ENCODE measurements at places on chromosomes 11 and 22. TPM values are rescaled to one million over a fixed set of nuclear protein-coding genes. Genes with fewer than 3 reads are reported as not detected.
A peak's percentile ranks its signal among the peaks of the same experiment; 100 is the strongest.

The GAL3ST3 gene
- total RNA-seq: not detected

The NPAS4 gene
- total RNA-seq: 0.64 TPM

The ROM1 gene
- 4.3 TPM for total RNA-seq

The SEPTIN3 gene
- 0.99 TPM for total RNA-seq

The SBF2 gene
- 34.0 TPM for total RNA-seq

The KRTAP5-10 gene
- not detected for total RNA-seq

The RBMXL2 gene
- total RNA-seq: not detected

GRCh38 chr11:104870910-104871309, 27.4 kb downstream of the CASP12 start:
- DNase-seq: no peak
- no peak overlapping the region for H3K27ac ChIP-seq
- no peaks in the 10 kb centered on the region for H3K27me3 ChIP-seq
- H3K4me1 ChIP-seq: no peaks in the 10 kb centered on the region
- H3K36me3 ChIP-seq: no peaks in the 10 kb centered on the region

DNA sequence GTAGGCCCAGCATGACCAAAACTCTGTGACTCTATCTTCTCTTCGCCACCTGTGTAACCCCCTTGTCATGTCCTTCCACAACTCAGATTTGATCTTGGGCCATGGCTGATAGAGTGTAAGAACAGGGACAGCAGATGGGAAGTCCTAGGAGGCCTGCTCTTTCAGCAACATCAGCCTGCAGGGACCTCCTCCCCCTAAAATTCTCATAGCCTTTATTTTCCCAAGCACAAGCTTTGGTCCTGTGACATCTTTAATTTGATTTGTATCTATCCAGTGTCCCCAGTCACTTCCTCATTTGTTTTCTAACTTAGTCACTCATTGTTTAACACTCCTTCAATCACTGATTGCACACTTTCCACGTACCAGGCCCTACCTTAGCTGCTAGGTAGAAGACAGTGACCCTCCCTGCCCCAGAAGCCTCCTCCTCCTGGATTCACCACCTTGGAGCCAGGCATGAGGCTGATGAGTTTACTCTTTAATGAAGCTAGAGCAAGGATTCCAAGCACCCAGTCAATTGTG, 5.3 kb downstream of the UBQLN3 start:
- no peak overlapping the region for H3K27ac ChIP-seq
- H3K4me1 ChIP-seq: no peaks in the 10 kb centered on the region
- no peak overlapping the region for H3K4me3 ChIP-seq
- no peaks in the 10 kb centered on the region for H3K36me3 ChIP-seq
- H3K27me3 ChIP-seq: no peaks in the 10 kb centered on the region
- no peak for DNase-seq

DNA sequence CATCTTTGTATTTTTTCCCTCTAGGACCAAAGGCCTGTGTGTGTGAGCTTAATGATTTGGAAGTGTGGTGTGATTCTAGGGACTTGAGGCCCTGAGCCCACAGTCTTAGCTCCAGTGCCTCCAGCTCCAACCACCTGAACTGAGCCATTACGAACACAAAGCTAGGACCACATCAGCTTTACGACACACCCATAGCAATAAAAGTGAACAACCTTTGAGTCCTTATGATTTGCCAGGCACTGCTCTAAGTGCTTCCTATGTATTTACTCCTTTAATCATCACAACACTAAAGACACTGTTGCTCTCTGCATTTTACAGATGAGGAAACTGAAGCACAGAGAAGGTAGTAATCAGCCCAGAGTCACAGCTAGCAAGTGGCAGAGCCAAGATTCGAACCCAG, 126.4 kb downstream of the EHF start:
- H3K27me3 ChIP-seq: no peaks in the 10 kb centered on the region
- H3K27ac ChIP-seq: no peak overlapping the region
- no peak for DNase-seq
- H3K4me3 ChIP-seq: no peak overlapping the region

- H3K4me3 ChIP-seq: no peak overlapping the region
- no peaks in the 10 kb centered on the region for H3K4me1 ChIP-seq
- no peaks in the 10 kb centered on the region for H3K27me3 ChIP-seq
- no peak for DNase-seq
- no peak overlapping the region for H3K27ac ChIP-seq
These were observed 263.3 kb upstream of the SYN3 start for GRCh38 chr22:33321466-33321865.

DNA sequence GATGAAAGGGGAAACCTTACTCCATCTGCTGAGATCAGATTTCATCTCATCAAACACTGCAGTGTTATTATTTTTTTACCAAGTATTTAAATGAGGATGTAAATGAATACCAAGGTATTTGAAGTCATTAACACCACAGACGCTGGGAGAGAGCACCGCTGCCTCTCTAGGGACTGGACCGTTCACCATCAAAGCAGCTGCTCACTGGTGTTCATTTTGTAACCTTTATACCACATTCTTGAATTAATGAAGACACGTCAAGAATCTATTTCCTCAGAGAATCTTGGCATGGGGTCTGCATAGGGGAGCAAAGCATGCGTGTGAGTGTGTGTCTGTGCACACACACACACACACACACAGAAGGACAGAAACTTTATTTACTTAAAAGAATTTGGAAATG, 15.6 kb downstream of the SIAE start:
- no peaks in the 10 kb centered on the region for H3K36me3 ChIP-seq
- no peak overlapping the region for H3K27ac ChIP-seq
- DNase-seq: no peak

GRCh38 chr11:18111005-18111404, 5.1 kb upstream of the SAAL1 start:
- H3K4me1 ChIP-seq: peaks cover 4% of the 10 kb centered on the region
- DNase-seq: no peak
- H3K27ac ChIP-seq: no peak overlapping the region
- H3K36me3 ChIP-seq: no peaks in the 10 kb centered on the region
- H3K4me3 ChIP-seq: no peak overlapping the region

DNA sequence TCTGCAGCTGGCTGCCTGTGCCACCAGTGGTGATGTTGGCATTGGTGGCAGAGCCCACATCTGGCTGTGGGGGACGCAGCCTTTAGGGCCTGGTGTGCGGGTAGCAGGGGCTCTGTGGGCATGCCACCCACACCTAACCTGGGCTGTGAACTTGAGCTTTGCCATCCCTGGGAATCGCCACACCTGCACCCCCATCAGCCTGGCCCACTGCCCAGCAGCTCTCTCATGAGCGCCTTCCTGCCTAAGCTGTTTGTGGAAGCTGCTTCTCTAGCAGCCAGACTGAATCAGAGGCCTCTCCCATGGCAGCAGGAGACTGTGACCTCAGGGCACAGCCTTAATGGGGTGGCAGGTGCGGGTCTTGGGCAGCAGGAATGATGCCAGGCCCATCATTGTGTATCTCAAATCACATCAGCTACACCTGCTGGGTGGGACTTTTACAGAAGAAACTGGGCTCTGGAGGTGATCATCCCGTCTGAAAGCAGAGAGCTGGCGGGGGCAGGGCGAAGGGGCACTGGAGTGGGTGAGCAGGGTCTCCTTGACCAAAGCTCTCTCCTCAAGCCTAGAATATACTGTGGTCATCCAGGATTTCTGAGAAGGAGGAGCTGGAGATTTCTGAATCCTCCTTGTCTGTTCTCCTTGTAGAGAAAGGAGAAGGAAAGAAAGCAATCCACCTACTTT, 17.8 kb upstream of the CARS1 start:
- no peak for DNase-seq
- H3K4me1 ChIP-seq: no peaks in the 10 kb centered on the region

DNA sequence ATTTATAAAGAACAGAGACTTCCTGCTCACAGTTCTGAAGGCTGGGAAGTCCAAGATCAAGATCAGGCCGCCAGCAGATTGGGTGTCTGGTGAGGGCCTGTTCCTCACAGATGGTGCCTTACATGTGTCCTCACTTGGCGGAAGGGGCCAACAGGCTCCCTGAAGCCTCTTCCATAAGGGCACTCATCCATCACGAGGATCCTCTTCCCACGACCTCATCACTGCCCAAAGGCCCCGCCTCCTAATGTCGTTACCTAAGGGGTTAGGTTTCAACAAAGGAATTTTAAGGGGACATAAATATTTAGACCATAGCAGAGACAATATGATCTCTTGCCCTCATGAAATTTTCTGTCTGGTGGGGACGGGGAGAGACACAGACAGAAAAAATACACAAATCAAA, 18.6 kb downstream of the TP53AIP1 start:
- no peak overlapping the region for H3K4me3 ChIP-seq
- H3K27ac ChIP-seq: no peak overlapping the region
- H3K4me1 ChIP-seq: no peaks in the 10 kb centered on the region
- peaks cover 11% of the 10 kb centered on the region for H3K27me3 ChIP-seq
- H3K36me3 ChIP-seq: no peaks in the 10 kb centered on the region
- no peak for DNase-seq

DNA sequence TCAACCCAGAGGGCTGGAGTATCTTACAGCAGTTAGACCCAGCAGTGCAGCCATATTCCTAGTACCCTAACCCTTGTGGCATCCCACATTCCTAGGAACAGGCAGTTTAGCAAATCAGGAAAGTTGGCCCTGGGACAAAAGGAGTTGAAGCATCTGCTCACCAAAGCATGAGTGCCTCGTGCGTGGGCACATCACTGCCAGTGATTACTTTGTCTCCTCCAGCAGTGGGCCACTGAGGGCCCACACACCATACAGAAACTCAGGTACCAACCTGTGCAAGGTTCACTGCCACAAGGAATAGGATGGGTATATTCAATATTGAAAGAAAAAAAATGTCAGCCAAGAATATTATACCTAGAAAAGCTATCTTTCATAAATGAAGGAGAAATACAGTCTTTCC, 227.5 kb upstream of the CNTN5 start:
- H3K4me3 ChIP-seq: no peak overlapping the region
- no peaks in the 10 kb centered on the region for H3K4me1 ChIP-seq
- no peaks in the 10 kb centered on the region for H3K27me3 ChIP-seq
- H3K27ac ChIP-seq: no peak overlapping the region
- no peaks in the 10 kb centered on the region for H3K36me3 ChIP-seq

- H3K27me3 ChIP-seq: no peaks in the 10 kb centered on the region
- H3K4me1 ChIP-seq: peaks cover 3% of the 10 kb centered on the region
- no peak for DNase-seq
These were observed 21.0 kb upstream of the HSPA8 start for GRCh38 chr11:123082977-123083376.

- no peaks in the 10 kb centered on the region for H3K36me3 ChIP-seq
- peak overlapping the region; percentile 83 for H3K4me3 ChIP-seq
- H3K4me1 ChIP-seq: peaks cover 5% of the 10 kb centered on the region
- H3K27ac ChIP-seq: peak overlapping the region; percentile 84
These were observed 505 bp downstream of the FAM227A start for GRCh38 chr22:38655519-38656255.

DNA sequence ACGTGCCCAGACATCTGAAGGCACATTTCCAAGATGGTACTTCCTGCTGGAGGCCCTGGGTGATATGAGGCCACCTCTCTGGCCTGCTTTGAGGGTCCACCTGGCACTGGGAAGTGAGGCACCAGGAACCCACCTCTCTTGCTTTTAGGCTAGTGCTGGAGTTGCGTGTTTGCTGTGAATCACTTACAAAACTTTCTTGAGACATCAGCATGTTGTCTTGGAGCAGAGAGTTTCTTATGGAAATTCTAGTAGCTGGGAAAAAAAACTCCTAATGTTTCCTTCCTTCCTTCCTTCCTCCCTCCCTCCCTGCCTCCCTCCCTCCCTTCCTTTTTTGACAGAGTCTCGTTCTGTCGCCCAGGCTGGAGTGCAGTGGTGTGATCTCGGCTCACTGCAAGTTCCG, 341.3 kb downstream of the MIAT start:
- no peak for DNase-seq
- no peak overlapping the region for H3K27ac ChIP-seq
- H3K4me3 ChIP-seq: no peak overlapping the region
- no peaks in the 10 kb centered on the region for H3K36me3 ChIP-seq

GRCh38 chr11:35583843-35584242, 34.4 kb upstream of the FJX1 start:
- H3K27ac ChIP-seq: no peak overlapping the region
- no peak for DNase-seq
- no peaks in the 10 kb centered on the region for H3K36me3 ChIP-seq
- H3K4me1 ChIP-seq: no peaks in the 10 kb centered on the region
- H3K4me3 ChIP-seq: no peak overlapping the region

DNA sequence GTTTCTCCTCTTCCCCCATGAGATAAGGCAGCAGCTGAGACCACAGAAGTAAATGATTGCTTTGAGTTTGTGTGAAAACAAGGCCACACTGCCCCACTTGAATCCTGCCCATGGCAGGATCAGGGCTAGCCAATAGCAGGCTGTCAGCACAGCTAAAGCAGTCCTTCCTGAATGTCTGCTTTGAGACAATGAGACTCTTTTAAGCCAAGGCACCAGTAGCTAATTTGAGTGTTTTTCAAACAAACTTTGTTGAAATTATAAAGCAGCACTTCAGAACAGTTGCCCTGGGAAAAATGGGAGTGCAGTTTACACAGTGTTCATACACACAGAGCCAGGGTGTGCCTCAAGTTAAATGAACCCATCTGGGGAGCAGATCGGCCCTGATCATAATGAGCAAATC, 103.5 kb upstream of the OR5AK2 start:
- no peak overlapping the region for H3K4me3 ChIP-seq
- peaks cover 5% of the 10 kb centered on the region for H3K4me1 ChIP-seq
- DNase-seq: no peak
- peak overlapping the region; percentile 30 for H3K27ac ChIP-seq

DNA sequence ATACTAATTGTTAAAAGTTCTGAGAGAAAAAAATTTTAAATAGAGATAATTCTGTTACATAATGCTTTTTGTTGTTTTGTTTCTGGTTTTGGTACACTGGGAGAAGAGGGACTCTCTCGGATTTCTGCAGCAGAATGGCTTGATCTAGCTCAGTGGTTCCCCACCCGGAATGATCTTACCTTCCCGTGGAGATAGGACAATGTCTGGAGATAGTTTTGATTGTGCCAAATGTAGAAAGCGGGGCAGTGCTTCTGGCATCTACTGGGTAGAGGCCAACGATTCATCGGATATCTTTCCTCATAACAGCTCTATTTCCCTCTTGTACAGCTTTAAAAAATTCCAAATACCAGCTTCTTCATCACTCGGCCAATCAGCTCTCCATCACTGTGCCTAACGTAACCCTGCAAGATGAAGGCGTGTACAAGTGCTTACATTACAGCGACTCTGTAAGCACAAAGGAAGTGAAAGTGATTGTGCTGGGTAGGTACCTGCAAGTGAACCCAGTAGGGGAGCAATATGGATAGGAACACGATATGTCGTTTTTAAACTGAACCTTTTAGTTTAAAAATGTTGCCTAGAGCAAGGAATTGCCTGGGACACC, 13.2 kb downstream of the CRTAM start:
- no peak overlapping the region for H3K27ac ChIP-seq
- DNase-seq: no peak
- H3K27me3 ChIP-seq: no peaks in the 10 kb centered on the region
- H3K4me3 ChIP-seq: no peak overlapping the region

GRCh38 chr11:102891736-102892135, 17.0 kb upstream of the MMP12 start:
- no peaks in the 10 kb centered on the region for H3K36me3 ChIP-seq
- no peak for DNase-seq

DNA sequence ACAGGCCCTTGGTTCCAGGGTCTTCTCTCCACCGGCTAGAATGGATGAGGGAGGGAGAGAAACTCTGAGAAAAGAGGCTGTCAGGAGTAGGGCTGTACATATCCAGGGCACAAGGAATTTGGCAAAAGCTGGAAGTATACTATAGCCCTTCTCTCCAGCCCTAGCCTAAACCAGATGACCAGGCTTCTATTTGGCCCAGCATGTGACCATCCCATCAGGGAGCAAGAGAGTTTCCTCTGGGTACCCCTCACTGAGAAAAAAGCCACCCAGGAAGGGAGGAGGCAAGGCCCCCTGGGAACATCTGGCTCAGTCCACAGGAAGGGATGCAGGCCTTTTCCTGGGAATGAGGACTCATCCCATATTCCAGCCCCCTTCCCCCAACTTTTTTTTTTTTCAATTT, 8.3 kb downstream of the CD44 start:
- no peak for DNase-seq
- H3K27ac ChIP-seq: peak overlapping the region; percentile 62
- no peaks in the 10 kb centered on the region for H3K27me3 ChIP-seq
- no peak overlapping the region for H3K4me3 ChIP-seq
- H3K4me1 ChIP-seq: peaks cover 38% of the 10 kb centered on the region
- H3K36me3 ChIP-seq: peaks cover 31% of the 10 kb centered on the region
